ENCODE measurements at places on chromosomes 5 and 9.

- DNase-seq = peak; percentile 70
Measured at GRCh38 chr5:151213803-151214613, 9.9 kb downstream of the CCDC69 start.

DNA sequence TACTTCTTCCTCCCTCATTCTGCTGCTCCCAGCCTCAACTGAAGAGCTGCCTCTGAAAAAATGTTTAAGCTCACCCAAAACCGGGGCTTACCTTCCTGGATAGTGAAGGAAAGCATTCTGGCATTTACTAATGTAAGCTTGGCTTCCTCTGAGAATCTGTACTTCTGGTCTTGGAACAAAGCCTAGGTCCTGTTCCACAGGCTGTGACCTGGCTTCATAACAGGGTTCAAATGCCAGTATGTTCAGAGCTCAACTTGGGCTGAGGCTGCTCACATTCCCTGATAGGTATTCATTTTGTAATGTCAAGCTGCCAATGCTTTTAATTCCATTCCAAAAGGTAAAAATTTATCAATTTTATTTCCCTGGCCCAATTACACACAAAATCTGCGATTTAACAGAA, 411.7 kb upstream of the KCNN2 start:
- DNase-seq = no peak

GRCh38 chr9:274406-274805, 59.7 kb downstream of the DOCK8 start:
- no peak for DNase-seq

GRCh38 chr9:32069169-32069813, 315.2 kb upstream of the ACO1 start:
- no peak for DNase-seq

GRCh38 chr5:163825661-163826060, 320.2 kb downstream of the MAT2B start:
- no peak for DNase-seq

DNA sequence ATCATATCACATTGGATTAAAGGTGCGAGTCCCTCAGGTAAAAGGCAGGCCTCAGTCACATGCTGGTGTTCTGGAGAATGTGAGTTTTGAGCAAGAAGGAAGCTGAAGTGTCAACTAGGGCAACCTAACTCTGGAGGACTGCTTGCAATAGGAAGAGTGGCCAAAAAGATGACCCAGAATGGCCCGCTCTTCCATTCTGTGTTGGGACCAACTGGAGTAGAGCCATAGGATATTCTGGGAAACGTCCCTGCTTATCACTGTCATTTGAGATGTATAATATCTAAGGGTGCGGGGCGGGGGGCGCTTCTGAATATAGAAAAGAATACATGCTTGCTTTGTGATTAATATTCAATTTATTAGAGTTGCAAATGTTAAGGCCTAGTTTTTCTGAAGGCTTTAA, 7.1 kb upstream of the TRIM7 start:
- DNase-seq = no peak

DNA sequence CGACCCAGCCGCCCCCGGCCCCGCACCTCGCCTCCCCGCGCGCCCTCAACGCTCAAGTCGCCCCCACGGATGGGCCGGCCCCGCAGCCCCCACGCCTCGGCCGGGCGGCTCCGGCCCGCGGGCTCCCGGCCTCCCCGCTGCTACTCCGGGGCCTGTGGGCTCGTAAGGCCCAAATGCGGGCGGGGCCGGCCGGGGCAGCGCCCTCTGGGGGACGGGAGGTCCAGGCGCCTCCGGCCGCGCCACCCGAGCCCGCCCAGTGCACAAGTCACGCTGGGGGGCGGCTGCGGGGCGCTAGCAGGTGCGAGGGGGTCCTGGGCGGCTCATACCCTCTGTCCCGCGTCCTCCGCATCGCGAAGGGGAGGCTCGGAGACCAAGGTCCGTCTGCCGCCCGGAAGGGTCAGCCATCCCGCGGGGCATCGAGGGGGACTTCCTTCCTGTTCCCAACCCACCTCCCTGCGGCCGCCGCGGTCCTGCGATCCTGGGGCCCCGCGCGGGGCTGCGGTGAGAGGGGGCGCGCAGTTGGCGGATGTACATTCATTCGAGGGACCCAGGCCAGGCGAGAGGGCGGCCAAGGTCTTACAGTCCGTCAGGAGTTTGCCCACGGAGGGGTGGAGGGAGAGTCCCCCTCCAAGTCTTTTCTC, at the start of gene CIZ1:
TSS of gene CIZ1 (minus strand) at position 167 of the 641 bp plus-strand sequence. CDS start 715 bp downstream, outside the sequence.
- peak; percentile 63 for DNase-seq

- no peak for DNase-seq
Measured at GRCh38 chr5:74993743-74994142, 58.6 kb downstream of the GCNT4 start.

GRCh38 chr5:122870219-122870856, 24.9 kb downstream of the SNX24 start:
- no peak for DNase-seq

DNA sequence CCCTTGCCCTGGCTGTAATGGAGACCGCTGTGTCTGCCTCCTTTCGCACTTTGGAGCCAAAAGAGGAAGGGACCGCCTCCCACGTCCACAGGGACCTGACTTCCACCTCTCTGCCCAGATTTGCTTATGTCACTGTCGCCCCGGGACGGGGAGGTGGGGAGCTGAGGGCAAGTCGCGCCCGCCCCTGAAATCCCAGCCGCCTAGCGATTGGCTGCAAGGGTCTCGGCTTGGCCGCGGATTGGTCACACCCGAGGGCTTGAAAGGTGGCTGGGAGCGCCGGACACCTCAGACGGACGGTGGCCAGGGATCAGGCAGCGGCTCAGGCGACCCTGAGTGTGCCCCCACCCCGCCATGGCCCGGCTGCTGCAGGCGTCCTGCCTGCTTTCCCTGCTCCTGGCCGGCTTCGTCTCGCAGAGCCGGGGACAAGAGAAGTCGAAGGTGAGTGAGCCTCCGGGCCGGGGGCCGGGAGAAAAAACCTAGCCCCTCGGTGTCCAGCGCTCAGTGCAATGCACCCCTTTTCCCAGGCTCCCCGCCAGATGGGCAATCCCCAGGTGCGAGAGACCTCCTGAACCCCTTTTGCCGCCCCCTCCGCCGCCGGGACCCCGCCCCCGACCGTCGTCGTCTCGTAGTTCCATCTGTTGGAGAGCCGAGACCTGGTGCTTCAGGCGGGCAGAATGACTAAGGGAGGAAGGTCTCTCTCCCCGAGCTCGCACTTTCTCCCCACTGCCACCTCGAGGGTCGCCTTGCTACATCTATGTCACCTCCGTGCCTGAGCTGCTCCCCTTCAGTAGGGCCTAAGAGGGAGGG, at the start of gene GPX3:
TSS of gene GPX3 (plus strand) at position 288 of the 807 bp plus-strand sequence. CDS start at position 352, 64 bp downstream.
- no peak for DNase-seq

GRCh38 chr5:169583101-169583423, 511 bp upstream of the SPDL1 start:
- no peak for DNase-seq

DNA sequence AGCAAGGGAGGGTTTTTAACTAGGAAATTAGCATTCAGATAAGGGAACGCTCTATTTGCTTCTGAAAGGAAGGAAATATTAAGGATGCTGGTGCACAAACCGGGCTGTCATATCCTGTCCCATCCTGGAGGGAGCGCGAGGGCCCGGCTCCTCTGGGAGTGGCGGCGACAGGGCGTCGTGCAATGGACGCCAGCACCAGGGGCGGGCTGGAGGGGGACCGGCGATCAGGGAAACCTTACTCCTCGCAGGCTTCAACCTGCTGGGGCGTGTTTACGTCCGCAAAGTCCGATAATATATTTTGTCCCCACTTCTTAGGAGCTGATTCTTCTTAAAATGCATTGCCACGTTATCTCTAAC, 197.1 kb upstream of the TBCA start:
- no peak for DNase-seq

GRCh38 chr9:121838746-121839669, 187.6 kb downstream of the DAB2IP start:
- DNase-seq = no peak

DNA sequence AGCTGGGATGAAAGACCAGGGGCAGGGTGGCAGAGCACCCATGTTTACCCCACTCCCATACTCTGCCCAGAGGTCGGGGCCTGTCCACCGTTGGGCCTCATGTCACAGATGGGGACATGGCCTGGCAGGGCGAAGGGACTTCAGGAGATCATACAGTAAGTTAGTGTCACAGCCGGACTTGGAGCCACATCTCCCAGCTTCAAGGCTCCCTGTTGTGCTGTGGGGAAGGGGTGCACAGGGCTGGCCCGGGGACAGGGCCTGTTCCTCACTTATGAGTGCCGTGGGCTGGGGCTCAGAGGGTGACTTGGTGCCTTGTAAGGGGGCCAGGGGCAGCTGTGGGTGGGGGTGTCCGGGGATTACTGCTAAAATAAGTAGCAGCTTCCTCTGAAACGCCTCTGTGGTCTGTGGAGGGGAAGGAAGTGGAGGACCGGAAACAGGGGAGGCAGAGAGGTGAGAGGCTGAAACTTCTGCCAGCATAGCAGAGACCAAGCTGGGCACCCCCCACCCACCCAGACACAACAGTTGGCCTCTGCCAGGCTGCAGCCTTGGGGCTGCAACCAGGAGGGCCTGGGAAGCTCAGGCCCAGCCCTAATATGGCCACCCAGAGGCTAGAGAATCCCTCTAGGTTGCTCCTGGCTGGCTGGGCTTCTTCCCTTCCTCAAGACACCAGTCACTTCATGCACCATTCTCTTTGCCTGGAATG, 41.1 kb upstream of the NEK6 start:
- DNase-seq = peak; percentile 21

DNA sequence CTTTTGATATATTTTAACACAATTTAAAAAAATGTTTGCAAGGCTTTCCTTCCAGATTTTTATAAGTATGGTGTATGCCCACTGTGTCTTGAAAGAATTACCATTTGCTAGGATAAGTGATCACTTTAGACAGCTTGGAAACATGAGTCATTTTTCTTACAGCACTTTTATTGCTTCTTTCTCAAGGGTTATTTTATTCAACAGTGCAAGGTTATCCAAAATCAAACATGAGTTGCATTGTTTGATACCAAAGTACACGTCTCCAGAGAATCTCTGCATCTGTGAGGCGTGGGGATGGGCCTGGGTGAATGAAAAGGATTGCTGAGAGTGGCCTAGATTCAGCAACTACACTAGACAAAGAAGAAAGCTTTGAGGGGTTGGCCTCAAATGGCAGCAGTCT, 329.6 kb downstream of the ADAMTS6 start:
- no peak for DNase-seq

GRCh38 chr5:38600329-38601045, 44.0 kb upstream of the LIFR start:
- DNase-seq = no peak

DNA sequence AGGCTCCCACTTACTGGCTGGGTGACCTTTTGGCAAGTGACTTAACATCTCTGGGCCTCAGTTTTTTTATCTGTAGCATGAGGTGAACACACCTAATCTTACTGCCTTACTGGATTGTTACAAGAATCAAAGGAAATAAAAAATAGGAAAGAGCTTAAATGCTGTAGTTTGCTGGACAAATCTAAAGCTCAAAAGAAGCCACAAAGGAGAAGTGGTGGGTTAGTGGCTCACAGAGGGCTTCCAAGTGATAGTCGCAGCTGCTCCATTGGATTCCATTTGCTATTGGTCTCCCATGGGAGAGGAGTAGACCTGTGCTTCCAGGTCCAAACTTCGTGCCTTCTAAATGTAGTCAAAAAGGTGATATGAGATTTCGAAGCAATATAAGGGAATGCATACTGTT, 123.6 kb downstream of the SEMA6A start:
- no peak for DNase-seq

DNA sequence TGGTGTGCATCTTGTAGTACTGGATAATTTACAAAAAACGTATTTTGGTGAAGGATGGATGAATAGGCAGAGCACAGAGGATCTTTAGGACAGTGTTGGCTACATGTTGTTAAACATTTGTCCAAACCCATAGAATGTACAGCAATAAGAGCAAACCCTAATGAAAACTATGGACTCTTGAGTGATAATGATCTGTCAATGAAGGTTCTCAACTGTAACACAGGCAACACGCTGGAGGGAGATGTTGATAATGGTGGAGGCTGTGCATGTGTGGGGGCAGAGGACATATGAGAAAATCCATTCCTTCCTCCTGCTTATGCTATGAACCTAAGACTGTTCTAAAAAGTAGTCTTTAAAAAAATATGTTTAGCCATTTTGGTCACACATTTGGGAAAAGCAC, 194.0 kb downstream of the FER start:
- no peak for DNase-seq

GRCh38 chr9:21751998-21752397, 50.4 kb upstream of the MTAP start:
- DNase-seq = no peak

DNA sequence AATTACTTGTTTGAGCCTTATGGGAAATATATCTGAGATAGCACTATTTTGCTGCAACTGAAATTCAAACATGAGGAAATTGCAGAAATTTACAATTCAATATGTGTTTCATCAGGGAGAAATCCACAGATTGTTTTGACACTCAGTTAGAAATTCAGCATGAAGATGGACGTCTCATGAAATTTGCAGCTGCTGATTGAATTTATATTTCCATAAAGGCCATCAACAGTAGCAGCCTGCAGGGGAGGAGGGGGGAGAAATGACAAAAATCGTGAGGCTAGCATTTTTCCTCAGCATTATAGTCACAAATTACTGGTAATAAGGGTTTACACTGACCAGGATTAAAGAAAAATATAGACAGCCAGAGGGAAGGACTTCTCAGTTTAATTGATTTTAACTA, 81.0 kb downstream of the NDUFAF2 start:
- no peak for DNase-seq

- DNase-seq = no peak
Measured at GRCh38 chr5:73454379-73455036, 5.9 kb upstream of the FOXD1 start.

DNA sequence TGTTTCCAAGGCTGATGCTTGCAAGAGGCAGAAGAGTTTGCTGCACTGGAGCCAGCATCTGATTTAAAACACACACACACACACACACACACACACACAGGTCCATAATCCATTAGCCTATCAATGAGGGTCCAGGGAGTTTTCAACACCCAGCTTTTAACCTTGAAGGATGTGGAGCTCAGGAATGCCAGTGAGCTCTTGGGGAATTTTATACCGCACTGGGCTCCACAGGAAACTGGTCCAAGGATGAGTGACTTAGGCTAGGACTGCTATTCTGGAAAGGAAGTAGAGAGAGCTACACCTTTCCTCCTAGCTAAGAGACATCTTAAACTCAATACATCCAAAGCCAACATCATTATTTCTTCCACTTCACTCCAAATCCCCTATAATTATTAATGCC, 942 bp upstream of the NRG2 start:
- DNase-seq = no peak

GRCh38 chr5:146209714-146210113, 6.3 kb downstream of the RBM27 start:
- no peak for DNase-seq
